ENCODE measurements at places on chromosomes 11 and 22.

DNA sequence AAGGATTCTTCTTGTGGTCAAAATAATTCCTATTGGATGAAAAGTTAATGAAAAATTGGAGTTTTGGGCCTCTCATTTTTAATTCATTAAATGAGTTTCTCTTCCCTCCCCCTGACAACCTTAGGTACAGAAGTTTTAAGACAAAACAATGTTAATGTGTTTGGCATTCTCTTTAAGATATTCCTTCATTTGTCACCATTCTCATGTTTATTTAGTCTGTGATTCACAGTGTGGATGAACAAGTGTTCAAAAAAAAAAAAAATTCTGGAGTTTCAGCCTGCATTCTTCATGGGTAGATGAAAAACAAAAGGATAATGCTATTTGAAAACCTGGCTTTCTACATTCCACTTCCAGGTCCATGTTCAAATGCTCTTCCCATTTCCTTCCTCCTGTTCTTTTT, 172.6 kb upstream of the LUZP2 start:
- no peak for DNase-seq

- no peak for DNase-seq
Observed at GRCh38 chr11:40134820-40135570, 1324.5 kb downstream of the LRRC4C start.

DNA sequence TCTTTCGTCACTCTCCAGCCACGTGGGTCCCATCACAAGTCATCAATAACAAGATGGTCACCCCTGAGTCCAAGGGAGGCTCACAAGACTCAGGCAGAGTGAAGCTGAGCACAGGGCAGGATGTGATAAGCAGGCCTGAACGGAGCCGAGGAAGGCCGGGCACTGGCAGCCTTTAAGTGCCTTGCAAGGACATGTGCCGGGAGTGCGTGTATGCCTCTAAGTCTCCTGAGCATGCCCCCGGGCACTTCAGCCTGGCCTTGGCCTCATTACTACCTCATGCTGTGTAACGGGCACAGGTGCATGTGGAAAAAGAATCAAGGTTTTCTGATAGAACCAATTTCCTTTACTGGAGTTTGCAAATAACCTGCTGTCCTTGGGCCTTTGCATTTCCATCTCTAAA, 55.8 kb downstream of the UBASH3B start:
- DNase-seq = no peak

- DNase-seq = no peak
Observed at GRCh38 chr11:128686021-128686741, 7.7 kb upstream of the FLI1 start.

- DNase-seq = no peak
Observed at GRCh38 chr11:121571506-121571905, 118.7 kb upstream of the SORL1-AS1 start.

DNA sequence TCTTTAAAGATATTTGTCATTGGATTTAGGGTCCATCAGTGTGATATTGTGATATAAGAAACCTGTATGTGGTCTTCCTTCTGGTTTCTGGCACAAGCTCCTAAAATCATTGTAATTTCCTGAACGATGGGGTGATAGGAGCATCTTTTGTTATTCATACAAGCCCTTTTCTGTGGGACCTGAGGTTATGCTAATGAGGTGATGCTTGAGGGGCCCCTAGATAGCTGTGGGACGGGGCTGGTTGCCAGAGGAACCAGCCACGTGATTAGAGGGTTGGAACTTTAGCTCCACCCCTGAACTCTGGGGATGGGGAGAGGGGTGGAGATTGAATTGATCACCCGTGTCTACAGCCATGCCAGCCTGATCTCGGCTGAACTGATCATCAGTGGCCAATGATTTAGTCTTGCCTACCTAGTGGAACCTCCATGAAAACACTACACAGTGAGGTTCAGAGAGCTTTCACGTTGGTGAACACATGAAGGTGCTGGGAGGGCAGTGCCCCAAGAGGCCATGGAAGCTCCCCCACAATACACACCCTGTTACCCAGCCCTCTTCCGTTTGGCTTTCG, 62.8 kb downstream of the BCR start:
- DNase-seq = no peak

Measured in stimulated activated CD4-positive, alpha-beta T cell treated with anti-CD3 and anti-CD28 coated beads, Interleukin-1b, Interleukin-23, amount 100 ng/mL, for 24 hours (primary cell).